ENCODE measurements at places on chromosomes 7 and 10.

DNA sequence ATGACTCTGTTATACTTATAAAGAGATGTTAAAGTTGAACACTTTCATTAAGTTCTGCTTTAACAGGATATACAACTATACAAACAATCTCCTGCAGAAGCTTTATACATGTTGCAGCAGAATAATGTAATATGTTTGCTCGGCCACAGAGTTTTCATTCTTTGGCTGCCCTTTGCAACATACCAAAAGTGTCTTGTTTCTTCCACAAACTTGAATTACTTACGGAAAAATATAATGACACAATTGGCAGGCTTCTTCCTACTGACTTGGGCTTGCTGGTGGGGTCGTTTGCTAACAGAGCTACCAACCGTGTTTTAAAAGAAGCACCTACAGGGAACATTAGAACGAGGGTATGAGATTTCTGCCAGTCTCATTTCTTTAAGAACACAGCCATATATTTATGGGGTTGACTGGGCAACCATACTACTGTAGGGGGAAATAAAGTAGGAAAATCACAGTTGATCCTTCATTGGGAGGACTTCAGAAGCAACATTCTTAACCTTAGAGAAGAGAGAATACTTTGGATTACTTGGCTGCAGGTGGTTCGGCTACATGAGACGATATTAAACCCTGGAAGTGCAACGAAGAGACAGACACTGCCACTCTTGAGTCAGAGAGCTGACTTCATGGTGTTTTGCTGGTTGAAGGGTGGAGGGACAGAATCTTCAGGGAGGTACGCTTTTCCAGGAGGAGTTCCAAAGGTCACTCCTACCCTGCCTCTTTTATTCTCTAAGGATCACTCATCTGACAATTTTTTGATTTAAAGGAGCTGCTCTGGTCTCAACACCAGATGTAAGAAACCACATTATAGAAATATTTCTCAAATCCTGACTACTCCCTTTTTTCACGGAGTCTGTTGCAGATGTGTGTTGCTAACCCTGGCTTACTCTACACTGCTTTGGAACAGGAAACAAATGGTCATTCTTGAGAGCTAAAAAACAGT lies 123.9 kb downstream of the SEMA3C start:
- DNase-seq, result no peak

GRCh38 chr10:127449490-127449889 lies 99.6 kb upstream of the NPS start:
- DNase-seq, result no peak

DNA sequence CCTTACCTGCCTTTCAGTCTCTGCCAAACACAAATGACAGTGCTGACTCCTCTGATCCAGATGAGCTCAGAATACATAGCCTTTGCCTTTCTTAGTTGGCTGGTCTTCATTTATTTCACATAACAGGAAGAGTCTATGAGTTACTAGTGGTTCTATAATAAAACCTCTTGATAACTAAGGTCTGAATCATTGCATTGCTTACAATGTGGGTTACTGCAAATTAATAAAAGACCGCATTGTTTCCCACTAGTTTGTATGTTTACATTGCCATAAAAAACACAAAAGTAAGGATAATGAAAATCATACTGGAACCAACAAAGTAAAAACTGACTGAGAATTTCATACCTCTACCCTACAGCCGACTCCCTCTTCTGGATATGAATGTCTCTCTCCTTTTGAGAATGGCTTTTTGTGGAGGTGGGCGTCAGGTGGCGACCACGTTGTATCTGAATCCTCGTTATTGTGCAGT lies 62.0 kb upstream of the AKR1E2 start:
- no peak for DNase-seq

GRCh38 chr7:51312951-51313737 lies 3.5 kb downstream of the COBL start:
- DNase-seq, result no peak

DNA sequence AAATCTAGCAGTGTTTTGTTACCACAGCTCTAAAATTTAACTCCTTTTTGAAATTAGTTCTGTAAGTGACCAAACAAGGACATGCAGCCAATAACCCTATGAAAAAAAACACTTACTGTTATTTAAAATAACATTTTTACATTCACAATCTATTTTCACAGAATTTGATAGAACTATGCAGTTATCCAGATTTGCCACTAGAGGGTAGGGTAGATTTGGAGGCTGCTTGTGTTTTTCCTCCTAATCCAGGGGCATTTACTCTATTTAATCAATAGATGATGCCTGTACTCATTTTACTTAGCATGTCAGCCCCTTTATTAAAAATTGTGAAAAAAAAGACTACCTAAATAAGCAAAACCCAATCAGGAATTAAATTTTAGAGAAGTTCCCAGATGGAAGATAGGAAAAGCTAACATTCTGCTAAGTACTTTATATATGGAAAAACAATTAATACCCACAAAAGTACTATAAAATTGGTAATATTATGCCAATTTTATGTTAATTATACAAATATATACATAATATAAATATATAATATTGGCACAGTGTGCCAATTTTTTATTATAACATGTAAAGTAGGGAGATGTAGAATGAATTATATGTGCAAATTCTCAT lies 18.1 kb upstream of the LIPK start:
- DNase-seq, result peak; percentile 13

DNA sequence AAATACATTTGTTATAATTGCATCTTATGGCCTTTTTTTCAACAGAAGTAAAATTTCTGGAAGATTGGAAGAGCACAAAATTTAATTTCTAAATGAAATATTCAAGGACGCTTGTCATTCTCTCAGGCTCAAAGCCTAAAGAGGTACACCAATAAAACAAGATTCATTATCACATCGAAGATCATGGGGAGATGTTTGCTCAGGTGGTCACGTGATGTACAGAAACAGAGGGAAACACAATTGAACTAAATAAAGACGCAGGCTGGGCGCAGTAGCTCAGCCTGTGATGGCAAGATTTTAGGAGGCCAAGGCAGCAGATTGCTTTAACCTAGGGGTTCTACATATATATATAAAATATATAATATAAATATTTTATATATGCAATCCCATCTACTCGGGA lies 37.3 kb upstream of the TMEM254 start:
- no peak for DNase-seq

- peak; percentile 39 for DNase-seq
These were observed 577 bp downstream of the DNAJB9 start for GRCh38 chr7:108570146-108570755.

GRCh38 chr10:124000792-124001201 lies 92.6 kb downstream of the CHST15 start:
- no peak for DNase-seq

GRCh38 chr7:26515314-26515842 lies 223.7 kb downstream of the SNX10 start:
- no peak for DNase-seq

DNA sequence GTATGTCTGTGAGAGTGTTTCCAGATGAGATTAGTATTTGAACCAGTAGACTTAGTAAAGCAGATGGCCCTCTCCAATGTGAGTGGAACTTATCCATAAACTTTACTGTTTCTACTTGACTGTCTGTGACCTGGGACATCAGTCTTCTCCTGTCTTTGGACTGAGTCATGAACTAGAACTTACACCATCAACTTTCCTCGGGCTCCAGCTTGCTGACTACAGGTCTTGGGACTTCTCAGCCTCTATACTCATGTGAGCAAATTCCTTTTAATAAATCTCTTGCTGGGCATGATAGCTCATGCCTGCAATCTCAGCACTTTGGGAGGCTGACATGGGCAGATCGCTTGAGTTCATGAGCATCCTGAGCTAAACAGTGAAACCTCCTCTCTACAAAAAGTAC lies 25.7 kb upstream of the WAPL start:
- no peak for DNase-seq

- no peak for DNase-seq
These were observed 159.9 kb upstream of the MGMT start for GRCh38 chr10:129307141-129307540.

DNA sequence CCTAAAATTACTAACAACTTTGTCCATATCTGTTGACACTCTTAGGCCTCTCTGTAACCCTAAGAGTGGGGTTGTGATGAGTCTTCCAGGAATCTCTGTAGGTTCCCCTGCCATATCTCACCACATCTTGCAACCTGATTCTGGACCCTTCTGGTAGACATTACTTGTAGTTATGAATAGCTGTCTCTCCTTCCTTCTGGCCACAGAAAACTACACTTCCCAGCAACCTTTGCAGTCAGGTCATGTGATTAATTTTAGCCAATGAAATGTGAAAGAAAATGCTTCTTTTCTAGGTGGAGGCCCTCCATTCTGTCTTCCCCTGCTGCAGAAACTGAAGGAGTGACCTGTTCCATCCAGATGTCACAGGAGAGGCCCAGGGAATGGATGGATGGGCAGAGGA lies 147.6 kb upstream of the AOAH start:
- peak; percentile 13 for DNase-seq

DNA sequence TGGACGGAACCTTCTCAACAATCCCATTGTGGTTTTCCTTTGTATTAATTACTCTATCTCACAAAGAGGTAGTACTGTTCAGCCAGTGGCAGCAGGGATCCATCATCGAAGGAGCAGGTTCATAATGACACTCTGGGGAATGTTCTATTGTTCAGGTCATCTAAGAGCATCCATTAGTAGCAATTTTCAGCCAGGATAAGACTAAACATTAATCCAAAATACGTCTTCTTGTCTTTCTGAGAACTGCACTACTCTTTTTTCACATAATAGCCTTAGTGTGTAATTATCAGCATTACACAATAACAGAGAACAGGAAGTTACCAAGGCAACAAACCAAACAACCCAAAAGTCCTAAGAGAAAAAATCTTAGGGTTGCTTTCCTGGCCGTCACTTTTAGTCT lies 259.5 kb upstream of the VWC2 start:
- DNase-seq, result no peak

DNA sequence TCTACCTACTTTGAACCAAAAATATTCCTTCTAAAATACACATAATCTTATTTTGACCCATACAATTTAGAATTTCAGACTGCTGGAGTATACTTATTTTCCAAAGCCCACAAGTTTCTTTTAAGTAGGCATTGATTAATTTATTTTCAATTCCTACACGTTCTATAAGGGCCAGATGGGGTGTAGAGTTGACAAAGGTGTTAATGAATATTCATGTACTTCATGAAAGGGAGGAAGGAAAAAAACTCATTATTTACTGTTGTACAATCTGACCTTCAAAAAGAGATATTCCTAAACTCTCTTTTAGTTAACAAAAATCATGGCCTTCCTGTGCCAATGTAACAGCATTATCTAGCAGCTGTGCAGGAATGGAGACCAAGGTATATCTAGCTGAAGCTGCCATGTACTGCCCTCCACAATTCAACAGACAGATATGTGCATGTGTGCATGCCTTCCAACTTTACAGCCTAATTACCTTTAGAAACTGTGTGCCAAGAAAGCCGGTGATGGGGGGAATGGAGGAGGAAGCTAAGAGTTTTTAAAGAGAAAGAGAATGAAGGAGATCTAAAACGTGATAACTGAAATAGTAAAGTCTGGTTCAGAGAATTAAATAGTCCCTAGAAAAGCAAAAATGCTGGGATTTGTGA lies 108.9 kb downstream of the UPF2 start:
- DNase-seq, result no peak

DNA sequence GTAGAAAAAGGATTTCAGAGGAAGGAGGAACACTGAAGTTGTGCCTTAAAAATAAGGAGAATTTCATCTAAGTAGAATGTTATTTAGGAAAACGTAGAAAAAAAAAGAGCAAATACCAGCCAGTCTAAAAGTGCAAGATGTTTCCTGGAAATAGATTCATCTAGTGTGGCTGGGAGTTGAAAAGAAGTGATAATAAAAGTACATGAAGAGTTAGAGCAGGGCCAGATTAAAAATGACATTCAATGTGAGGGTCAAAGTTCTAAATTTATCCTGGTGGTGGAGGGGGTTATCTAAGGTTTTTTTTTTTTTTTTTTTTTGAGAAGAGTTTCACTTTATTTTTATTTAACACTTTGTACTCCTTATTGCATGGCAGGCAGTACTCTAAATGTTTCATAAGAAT lies 289.3 kb downstream of the MDFIC start:
- DNase-seq, result no peak

DNA sequence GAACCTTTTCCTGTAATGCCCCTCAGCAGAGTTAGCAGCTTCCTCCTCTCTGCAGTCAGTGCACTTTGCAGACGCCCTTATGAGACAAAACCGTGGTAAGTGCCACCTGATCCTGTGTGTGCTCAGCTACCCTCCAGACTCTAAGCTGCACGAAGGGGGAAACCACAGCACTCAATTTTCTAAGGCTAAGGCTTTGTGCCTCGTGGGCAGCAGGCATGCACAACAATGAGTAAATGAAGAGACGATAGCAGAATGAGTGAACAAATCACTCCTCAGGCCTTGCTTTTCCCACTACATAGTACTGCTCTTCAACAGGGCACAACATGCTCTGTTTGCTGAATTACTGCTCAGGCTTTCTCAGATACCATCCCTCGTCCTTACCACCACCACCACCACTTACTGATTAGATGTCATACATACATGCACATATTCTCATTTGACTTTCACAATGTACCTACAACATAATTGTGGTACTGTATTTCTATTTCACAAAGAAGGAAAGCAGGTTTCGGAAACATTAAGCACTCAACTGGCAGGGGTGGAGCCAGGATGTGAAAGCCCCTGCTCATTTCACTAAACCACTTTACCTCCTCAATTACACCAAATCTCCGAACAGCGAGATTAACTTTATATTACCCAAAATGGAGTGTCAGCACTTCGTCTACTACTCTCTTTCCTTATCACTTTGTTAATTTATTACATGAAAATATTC lies 85.4 kb downstream of the ICA1 start:
- DNase-seq, result peak; percentile 46

DNA sequence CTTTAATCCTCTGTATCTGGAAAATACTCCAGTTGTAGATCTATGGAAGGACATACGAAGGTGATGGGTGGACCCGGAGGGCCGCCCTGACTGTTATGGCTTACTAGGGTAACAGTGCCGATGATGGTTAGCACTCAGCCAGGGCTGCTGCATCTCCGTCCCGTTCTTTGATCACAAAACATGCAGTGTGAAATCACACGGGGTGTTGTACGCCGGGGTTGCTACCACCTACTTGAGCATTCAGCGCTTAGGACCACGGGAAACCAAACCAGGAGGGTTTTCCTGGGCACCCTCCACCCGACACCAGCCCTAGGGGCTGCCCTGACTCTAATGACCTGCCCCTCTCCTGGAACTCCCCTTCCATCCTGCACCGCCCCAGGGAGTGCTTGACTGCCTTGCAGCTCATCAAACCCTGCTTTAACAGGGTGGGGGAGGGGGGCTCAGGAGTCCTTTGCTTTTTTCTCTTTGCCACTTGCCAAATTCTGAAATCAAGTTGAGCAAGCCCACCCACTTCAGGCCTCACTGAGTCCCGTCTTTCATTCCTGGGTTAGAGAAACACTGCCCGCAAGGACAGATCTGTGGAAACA lies 20.4 kb downstream of the ZNF775 start:
- DNase-seq, result no peak

- DNase-seq, result no peak
These were observed 615.1 kb downstream of the ZWINT start for GRCh38 chr10:55746002-55746401.

GRCh38 chr10:100969187-100970075 lies at the start of gene SEMA4G:
SEMA4G (plus strand) TSS chr10:100969504; CDS start chr10:100972913, 3,409 bp downstream.
- peak; percentile 49 for DNase-seq
